Activated gamma-delta T cell (primary cell): ENCODE measurements at places on chromosomes 5 and 9.

DNA sequence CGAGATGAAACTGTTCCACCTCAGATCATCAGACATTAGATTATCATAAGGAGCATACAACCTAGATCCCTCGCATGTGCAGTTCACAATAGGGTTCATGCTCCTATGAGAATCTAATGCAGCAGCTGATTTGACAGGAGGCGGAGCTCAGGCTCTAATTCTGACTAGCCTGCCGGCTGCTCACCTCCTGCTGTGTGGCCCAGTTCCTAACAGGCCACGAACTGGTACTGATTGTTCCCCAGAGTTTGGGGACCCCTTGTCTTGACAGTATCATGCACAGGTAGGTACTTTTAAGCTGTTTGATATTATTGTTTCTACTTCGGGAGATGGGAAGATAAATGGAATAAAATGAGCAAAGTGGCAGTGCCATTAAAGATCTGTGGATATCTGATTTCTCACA, 66.9 kb downstream of the ZCCHC7 start:
- no peak for DNase-seq

DNA sequence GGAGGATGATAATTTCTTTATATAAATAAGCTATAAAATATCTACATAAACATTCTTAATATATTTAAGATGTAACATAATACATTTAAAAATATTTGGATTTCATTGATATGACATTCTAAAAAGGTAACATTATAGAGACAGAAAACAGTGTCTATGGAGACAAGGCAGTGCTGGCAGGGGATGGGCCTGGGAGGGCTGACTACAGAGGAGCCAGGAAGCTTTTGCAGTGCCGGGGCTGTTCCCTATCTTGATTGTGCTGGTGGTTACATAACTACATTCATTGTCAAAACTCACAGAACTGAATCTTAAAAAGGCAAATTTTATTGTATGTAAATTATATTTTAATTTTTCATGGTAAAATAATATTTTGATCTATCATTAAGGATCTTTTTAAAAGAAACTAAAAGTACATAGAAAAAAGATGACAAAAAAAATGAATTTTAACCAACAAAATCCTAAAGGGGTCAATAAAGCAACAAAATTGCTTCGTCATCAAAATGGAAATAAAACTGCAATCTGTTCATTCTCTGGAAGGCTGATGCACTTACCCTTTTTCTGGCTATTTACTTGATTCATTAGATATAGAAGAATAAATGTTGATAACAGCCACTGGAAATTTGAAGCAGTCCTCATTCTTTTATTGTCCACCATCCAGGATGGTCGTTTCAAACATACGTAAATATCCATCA, 26.3 kb downstream of the LIFR start:
- no peak for DNase-seq

DNA sequence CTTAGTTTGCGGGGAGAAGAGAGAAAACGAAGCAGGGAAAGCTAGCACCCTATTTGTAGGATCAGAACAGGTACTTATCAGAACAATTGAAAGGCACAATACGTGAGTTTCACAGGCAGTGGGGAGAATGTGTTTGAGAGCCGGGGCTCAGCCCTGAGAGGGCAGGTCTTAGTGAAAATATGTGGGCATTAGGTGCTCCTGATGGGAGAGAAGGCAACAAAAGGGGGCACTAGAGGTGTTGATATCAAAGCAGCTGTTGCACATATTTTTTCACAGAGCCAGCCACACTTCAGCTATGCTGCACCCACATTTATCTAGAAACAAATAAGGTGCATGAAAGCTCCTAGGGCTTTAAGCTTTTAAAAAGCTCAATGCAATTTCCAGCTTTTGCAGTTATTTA, 99.7 kb upstream of the MAN2A1 start:
- DNase-seq = no peak

DNA sequence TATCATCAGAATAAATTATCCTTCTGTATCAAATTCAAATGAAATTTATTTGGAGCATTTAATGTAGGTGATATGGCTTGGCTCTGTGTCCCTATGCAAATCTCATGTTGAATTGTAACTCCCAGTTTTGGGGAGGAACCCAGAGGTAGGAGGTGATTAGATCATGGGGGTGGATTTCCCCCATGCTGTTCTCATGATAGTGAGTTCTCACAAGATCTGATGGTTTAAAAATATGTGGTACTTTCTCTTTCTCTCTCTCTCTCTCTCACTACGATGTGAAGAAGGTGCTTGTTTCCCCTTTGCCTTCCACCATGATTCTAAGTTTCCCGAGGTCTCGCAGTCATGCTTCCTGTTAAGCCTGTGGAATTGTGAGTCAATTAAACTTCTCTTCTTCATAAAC, 678.4 kb upstream of the RGMB start:
- DNase-seq = no peak

DNA sequence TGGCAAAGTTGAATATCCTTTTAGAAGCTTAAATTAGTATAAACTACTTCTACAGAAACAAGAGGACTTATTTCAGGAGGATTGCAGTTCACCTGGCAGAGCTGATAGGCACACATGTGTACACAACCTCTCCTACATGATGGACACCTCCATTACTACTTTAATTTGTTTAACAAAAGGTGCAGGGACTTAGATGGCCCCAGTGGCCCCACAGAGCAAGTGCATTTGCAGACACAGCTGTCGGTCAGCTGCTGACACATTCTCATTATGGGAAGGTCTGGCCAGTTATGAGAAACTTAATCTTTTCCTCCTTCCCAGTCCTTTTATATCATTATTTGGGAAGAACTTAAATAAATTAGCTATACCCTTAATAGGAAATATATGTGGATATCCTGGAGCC, 28.3 kb downstream of the TDRD7 start:
- DNase-seq = no peak

DNA sequence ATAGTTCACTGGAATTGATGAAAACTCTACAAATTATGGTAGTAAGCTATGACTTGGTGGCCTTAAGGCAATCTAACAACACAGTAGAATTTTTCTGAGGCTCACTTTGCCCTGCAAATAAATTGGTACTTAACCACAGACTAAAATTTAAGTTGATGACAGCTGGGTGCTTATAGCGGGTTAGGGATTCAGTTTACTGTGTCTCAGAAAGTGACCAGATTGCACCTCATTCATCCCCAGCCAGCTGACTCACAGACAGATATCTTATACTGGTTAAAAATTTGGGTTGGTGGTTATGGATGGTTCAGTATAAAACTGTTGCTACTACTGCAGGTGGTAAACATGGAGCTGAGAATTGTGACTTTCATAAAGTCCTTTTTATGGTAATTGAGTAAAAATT, 2.8 kb downstream of the CKS2 start:
- no peak for DNase-seq

- DNase-seq = no peak
Observed at GRCh38 chr5:126651013-126651577, 50.3 kb downstream of the PHAX start.

DNA sequence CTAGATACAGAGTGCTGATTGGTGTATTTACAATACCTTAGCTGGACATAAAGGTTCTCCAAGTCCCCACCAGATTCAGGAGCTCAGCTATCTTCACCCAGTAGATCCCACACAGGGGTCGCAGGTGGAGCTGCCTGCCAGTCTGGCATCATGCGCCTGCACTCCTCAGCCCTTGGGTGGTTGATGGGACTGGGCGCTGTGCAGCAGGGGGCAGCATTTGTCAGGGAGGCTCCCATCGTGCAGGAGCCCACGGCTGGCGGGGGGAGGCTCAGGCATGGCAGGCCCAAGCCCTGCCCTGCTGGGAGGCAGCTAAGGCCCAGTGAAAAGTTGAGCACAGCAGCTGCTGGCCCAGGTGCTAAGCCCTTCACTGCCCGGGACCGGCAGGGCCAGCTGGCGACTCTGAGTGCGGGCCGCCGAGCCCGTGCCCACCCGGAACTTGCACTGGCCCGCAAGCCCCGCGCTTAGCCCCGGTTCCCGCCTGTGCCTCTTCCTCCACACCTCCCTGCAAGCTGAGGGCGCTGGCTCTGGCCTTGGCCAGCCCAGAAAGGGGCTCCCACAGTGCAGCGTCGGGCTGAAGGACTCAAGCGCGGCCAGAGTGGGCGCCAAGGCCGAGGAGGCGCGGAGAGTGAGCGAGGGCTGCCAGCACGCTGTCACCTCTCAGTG, 314.1 kb upstream of the ATP10B start:
- DNase-seq = no peak

DNA sequence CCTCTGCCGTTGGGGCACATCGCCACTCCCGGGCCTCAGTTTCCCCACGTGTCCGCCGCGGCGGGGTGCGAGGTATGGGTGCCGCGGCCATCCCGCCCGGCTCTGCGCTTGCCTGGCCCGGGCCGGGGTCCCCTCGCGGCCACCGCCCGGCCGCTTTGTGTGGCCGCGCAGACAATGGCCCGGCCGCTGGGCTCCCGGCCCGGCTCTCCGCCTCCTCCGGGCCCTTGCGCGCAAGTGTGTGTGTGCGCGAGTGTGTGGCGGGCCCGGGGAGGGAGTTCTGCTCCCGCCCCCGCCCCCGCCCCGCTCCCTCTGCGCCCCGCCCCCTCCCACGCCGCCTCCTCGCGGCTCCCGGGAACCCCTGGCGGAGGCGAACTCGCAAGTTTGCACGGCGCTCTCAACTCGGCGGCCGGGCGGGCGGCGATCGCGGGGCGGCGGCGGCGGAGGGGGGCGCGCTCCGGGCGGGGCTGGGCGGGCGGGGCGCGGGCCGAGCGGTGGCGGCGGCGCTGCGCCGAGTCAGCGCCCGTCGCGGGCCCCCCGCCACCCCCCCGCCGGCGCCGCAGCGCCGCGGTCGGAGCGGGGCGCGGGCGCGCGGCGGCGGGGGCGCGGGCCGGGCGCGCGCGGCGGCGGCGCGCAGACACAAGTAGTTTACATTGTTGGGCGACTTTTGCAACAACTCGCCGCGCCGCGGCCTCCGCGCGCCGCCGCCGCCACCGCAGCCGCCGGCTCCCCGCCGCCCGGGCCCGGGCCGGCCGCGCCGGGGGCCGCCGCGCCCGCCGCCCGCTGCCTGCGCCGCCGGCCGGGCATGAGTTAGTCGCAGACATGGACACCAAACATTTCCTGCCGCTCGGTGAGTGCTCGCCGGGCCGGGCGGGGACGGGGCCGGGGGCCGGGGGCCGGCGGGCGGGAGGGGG, at the start of gene RXRA:
Gene RXRA (plus strand): TSS at position 643 of the 911 bp plus-strand sequence. CDS start 177 bp downstream, at position 820.
- DNase-seq = peak; percentile 68

- no peak for DNase-seq
Observed at GRCh38 chr5:482021-482420, 39.0 kb downstream of the EXOC3 start.

GRCh38 chr5:95881833-95882232, 59.3 kb upstream of the GLRX start:
- DNase-seq = no peak

DNA sequence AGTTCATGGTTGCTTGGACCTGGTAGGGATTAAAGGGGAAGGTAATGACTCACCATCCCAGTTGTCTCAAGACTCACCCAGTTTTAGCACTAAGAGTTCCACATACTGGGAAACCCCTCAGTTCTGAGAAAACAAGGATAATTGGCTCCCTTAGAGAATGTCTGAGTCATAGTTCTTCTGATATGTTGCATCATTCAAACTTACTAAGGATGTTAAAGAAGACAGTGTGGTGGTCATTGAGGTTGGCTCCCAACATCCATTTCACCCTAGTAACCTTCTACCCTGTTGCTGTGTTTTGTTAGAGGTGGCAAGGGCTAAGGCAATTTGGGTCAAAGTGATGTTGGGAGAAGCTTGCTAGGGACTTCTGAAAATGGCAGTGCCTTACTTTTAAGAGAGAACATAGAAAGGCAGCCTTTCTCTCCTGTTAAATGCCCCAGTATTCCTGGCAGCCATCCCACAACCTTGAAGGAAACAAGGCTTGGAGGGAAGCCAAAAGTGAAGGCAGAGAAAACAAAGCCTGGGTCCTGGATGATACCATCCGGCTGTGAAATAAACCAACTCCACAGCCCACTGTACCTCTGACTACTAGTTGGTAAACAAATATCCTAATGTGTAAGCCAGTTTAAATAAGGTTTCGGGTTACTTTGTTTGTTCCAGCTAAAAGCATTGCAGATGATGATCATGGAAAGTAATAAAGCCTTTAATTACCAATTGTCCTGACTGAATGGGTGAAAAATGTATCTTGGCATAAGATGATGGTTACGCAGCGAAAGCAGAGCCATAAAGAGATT, 80.4 kb upstream of the ADAMTSL1 start:
- DNase-seq = no peak

DNA sequence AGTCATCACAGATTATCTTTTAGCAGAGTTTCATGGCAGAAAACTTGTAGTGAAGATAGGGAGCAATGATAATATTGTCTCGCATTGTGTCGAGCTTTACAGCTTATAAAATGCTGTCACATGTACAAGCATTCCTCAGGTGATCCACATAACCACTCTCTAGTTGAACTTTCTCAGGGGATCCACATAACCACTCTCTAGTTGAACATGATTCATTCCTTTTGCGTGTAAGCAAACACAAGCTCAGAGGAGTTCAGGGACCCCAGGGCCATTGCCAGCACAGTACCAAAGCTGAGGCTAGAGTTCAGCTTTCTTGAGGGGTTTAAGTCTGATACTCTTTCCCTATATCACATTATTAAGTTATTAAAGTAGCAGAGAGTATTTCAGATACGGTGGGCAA, 86.7 kb downstream of the CDH6 start:
- DNase-seq = no peak

- no peak for DNase-seq
Observed at GRCh38 chr5:96615223-96615622, 47.0 kb upstream of the CAST start.

GRCh38 chr9:122172131-122172530, 12.4 kb downstream of the MORN5 start:
- no peak for DNase-seq

DNA sequence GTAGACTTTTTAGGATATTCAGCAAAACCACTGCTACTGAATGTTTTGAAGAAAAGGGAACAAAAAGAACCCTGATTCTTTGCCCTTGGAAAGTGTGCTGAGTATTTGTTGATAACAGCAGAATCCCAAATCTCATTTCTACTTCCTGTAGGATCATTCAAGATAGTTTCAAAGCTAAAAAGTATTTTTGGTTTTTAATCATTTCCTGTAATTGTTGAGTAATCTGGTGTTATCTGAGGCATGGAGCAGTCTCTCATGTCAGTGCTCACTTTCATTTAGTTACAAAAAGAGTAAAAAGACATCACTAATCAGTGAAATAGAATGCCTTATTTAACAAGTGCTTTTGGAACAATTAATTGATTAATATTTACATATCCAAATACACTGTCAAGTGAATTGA, 56.1 kb downstream of the ITGA2 start:
- no peak for DNase-seq

GRCh38 chr5:112245656-112246055, 173.4 kb downstream of the EPB41L4A start:
- DNase-seq = no peak

GRCh38 chr5:133284306-133284705, 232.5 kb downstream of the HSPA4 start:
- DNase-seq = no peak

GRCh38 chr9:128903871-128904620, 16.7 kb upstream of the PHYHD1 start:
- DNase-seq = no peak
